Lower leg skin (tissue), 4 donors: ENCODE measurements at places on chromosomes 2 and 18.

GRCh38 chr18:48845174-48845573, 105.6 kb downstream of the SMAD7 start:
- no peak for DNase-seq

DNA sequence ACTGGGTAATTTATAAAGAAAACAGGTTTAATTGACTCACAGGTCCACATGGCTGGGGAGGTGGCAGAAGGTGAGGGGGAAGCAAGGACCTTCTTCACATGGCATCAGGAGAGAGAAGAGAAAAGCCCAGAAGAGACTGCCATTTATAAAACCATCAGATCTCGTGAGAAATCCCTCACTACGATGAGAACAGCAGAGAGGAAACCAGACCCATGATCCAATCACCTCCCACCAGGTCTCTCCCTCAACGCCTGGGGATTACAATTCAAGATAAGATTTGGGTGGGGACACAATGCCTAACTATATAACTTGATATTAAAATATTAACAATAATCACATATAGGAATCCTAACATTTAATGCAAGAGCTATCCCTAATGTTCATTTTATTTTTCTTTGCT, 31.8 kb downstream of the MEMO1 start:
- DNase-seq: no peak

DNA sequence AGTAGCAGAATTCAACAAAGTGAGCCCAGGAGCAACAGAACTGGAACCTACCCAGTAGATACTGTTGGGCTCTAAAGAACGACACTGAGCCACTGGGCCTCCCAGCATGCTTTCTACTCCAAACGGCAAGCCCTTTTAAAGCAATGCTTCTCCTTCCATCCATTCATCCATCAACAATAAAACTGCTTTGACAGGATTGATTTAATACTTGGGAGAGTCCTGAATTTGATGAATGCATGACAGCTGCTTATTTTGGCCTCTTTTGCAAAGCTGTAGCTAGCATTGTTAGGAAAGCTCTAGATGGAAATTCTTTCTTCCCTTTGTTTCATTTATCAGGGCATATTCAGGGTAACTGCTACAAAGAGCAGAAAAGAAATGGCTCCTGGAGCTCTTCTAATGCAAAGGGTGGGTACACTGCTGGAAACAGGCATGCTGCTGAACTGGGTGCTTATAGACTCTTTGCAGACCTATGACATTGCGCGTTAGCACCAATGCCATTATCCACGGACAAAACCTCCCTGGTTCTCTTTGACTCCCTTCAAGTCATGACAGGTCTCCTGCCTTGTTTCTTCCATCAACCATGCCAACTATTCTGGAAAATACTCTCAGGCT, 138.4 kb upstream of the HNRNPA3 start:
- DNase-seq: no peak

GRCh38 chr2:138329591-138329990, 172.0 kb upstream of the SPOPL start:
- DNase-seq: no peak

- no peak for DNase-seq
Observed at GRCh38 chr2:152894051-152894450, 175.6 kb downstream of the ARL6IP6 start.

DNA sequence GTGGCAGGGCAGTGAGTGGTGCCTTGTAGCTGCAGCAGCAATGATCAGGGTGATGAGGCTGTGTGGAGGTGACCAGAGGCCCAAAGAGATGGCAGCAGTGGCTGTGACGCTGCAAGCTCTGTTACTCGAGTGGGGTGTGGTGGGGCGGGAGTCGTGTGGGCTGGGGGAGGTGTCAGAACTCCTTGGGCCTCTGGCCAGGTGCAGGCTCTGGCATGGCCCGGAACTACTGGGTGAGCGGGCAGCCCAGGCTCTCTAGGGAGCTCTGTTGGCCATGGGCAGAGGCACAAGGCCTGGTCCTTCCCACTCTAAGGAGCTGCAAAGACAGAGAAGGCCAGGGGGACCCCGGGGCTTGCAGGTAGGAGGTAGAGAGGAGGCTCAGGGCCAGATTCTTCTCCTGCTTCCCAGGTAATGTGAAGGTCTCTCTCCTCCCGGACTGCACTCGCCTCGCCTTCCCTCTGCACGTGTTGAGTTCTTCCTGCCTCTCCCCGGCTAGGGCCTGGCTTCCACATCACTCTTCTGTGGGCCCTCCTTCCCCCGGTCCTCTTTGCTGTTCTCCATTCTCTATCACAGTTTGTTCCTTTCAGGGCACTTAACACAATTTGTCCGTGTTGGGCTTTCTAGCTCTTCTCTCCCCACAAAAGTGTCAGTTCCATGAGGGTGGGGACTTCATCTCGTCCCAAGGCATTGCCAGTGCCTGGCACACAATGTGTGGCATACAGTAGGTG, 114.8 kb downstream of the MCFD2 start:
- DNase-seq: no peak

DNA sequence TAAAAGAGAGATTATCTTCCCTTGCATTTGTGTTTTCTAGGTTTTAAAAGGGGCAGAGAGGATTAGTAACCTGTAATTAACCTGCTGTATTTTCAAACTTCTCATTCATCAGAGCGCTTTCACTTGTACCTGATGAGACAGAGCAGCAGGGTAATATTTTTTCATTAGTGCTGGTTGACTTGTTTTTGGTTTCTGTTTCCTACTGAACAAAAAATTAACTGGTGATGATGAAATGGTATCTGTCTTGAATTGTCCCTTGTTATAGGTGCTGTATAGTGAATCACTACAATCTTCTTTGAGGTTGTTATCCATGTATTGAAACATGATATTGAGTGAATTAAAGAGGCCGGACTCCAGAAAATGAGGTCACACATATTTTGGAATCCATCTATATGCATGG, 37.9 kb downstream of the CDH20 start:
- DNase-seq: no peak

- DNase-seq: no peak
Observed at GRCh38 chr2:27977731-27978312, 87.3 kb downstream of the BABAM2 start.

DNA sequence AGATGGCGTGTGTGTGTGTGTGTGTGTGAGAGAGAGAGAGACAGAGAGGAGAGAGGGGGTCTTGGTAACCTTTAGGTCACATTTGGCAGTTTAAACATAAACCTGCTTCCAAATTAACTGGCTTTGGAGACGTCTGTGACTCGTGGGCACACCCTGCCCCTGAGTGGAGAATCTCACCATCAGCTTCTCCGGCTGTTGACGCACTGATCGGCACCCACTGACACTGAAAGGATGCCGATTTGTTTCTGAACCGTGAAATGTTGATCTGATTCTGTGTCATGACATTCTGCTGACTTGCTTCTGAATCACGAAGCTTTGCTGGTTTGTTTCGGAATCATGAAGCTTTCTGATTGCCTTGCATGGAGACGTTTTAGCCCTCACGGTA, 114.7 kb downstream of the RTP5 start:
- DNase-seq: no peak

- DNase-seq: no peak
Observed at GRCh38 chr2:177171418-177171865, 41.2 kb upstream of the HNRNPA3 start.

DNA sequence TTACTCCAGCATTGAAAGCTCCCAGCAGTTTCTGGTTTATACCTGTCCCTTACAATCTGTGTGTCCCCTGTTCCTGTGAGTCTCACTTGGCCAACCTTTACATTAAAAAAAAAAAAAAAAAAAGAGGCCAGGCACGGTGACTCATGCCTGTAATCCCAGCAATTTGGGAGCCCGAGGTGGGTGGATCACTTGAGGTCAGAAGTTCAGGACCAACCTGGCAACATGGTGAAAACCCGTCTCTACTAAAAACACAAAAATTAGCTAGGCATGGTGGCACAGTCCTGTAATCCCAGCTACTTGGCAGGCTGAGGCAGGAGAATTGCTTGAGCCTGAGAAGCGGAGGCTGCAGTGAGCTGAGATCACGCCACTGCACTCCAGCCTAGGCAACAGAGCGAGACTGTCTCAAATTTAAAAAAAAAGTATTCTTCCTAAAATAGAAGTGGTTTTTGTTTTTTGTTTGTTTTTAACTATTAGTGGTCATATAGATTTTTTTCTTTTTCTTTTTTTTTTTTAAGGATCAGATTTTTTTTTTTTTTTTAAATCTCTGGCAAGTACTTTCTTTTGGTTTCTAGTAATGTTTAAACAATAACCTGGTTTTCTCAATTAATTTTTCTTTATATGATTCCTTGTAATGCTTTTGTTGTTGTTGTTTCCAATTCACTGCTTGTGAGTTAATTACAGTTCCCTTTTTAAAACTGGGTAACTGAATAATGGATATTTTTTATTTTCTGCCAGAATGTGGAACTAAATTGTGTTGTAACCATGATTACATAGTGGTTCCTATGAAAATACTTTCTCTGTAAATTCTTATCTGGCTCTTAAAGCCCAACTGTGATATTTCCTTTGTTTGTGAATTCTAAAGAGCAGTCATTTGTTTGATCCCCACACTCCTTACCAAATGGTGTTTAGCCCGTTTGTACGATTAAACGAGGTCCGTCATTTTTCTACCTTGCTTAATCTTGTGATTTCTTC, 116.8 kb downstream of the CTAGE1 start:
- DNase-seq: no peak

GRCh38 chr2:14673351-14673875, 40.9 kb downstream of the LRATD1 start:
- no peak for DNase-seq

- peak; percentile 15 for DNase-seq
Observed at GRCh38 chr2:34731292-34731691, 1132.2 kb upstream of the FAM98A start.

- peak; percentile 58 for DNase-seq
Observed at GRCh38 chr18:79356435-79356834, 39.3 kb upstream of the NFATC1 start.

DNA sequence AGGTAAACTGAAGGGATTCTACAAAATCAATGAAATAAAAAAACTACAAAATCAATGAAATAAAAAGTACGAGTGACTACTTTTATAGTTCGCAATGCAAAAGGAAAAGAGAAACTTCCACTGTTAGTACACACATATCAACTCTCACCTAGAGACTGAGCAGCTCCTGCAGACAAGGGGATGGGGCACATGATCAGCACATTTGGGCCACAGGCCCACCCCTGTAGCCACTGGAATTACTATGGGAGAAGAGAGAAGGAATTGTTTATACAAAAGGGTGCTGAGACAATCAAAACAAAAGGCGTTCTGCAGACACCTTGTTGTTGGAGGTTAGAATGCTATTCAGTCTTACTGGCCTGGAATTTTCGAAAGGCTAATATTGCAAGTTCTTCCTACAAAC, 34.7 kb upstream of the CD226 start:
- DNase-seq: no peak

DNA sequence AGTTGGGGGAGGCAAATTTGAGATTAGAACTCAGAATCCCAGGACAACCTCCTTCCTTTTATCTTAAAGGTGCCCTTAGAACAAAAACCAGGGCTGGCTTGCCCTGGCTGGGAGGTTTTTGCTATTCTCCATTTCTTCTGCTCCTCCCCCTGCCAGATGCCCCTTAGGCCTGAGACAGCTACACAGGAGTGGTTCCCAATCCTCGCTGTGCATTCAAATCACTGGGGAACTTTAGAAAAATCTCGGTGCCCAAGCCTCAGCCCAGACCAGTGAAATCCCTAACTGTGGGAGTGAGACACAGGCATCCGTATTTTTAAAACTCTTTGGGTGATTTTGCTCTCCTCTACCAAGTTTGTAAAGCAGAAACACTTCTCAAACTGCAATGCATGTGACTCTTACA, 38.8 kb downstream of the LBH start:
- DNase-seq: peak; percentile 59

GRCh38 chr2:46034535-46034934, 262.7 kb upstream of the EPAS1 start:
- no peak for DNase-seq

GRCh38 chr2:43579275-43579981, 16.4 kb downstream of the THADA start:
- DNase-seq: no peak

GRCh38 chr2:85291425-85292023, 36.3 kb downstream of the TGOLN2 start:
- DNase-seq: no peak

GRCh38 chr18:68103561-68103960, 587.0 kb upstream of the DSEL start:
- no peak for DNase-seq

- no peak for DNase-seq
Observed at GRCh38 chr2:159454185-159454584, 162.2 kb downstream of the BAZ2B start.

DNA sequence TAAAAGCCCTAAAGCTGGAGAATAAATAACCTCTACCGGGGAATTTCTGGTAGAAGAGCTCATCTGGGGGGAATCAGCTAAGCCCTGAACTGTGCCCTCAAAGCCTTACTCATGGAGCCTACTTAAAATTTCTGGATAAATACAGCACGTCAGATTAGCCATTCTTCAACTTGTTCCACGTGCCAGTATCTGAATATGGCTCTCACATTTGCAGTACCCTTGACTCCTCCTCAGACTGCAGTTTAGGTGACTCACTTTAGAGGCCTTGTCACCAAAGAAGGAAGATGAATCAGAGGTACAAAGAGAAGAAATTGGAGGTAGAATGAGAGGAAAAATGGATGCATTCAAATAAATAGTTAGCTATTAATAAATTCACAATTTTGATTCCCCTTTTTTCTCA, 34.6 kb upstream of the POTEC start:
- DNase-seq: no peak

DNA sequence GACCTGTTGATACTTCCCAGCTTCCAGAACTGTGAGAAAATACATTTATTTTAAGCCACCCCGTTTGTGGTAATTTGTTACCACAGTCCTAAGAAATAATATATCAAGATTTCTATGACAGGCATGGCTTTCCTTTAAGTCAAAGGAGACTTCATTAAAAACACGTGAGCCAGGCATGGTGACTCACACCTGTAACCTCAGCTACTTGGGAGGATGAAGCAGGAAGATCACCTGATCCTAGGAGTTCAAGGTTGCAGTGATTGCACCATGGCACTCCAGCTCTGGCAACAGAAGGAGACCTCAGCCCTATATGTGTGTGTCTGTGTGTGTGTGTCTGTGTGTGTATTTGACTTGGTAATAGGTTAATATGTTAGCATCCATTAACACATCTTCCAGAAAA, 69.8 kb upstream of the SCN7A start:
- DNase-seq: no peak

DNA sequence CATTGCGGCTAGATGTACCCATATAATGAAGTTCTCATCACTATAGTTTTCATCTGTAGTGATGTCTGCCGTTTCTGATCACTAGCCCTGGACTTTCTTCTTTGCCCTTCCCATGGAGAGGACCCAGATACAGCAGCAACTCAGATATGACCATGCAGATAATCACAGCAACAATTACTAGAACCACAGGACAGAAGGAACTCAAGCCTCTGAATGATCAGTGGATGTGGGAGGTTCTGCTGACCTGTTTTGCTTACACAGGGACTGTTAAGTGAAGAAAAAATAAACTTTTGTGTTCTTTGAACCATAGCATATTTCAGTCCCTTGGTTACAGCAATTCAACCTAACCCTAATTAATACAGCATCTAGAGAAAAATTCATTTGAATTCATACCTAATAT, 62.7 kb downstream of the ACVR1 start:
- no peak for DNase-seq

- no peak for DNase-seq
Observed at GRCh38 chr2:167181134-167181533, 292.9 kb downstream of the XIRP2 start.

GRCh38 chr2:128390256-128390990, 71.8 kb upstream of the HS6ST1 start:
- no peak for DNase-seq

GRCh38 chr18:59318460-59319050, at the start of gene CPLX4:
Gene CPLX4 (minus strand): TSS chr18:59318649. CDS start chr18:59318462, 187 bp downstream.
- DNase-seq: no peak
